Regular cardiac myocyte (primary cell): ENCODE measurements at places on chromosomes 3 and 15. TPM values are rescaled to one million over a fixed set of nuclear protein-coding genes. Genes with fewer than 3 reads are reported as not detected.

MEIS2 gene
- total RNA-seq, result 41.2 and 42.6 TPM in 2 replicates

ZNF717 gene
- total RNA-seq, result 12.8 and 13.2 TPM in 2 replicates

STRC gene
- 0.28 TPM in 1 of 2 replicates, not detected in the other for total RNA-seq

USP50 gene
- 0.28 TPM in 1 of 2 replicates, not detected in the other for total RNA-seq

ADAMTS9 gene
- total RNA-seq, result 4.2 and 5.9 TPM in 2 replicates

SMAD6 gene
- total RNA-seq, result 20.1 and 24.0 TPM in 2 replicates

ALG1L2 gene
- total RNA-seq, result 0.19 and 0.85 TPM in 2 replicates

EIF5A2 gene
- 17.4 and 17.5 TPM in 2 replicates for total RNA-seq

SAMMSON gene
- total RNA-seq, result 0.28 TPM in 1 of 2 replicates, not detected in the other

SI gene
- not detected in 2 replicates for total RNA-seq

SPATA12 gene
- total RNA-seq, result not detected in 2 replicates

EPM2AIP1 gene
- total RNA-seq, result 13.2 and 14.4 TPM in 2 replicates
